ENCODE measurements at places on chromosomes 12 and 14. TPM values are rescaled to one million over a fixed set of nuclear protein-coding genes. Genes with fewer than 3 reads are reported as not detected.

HNF1A gene
- total RNA-seq = not detected

DHRS4L2 gene
- 2.0 TPM for total RNA-seq

AMHR2 gene
- not detected for total RNA-seq

STRAP gene
- 422 TPM for total RNA-seq

MRPL52 gene
- 92.8 TPM for total RNA-seq

CPNE6 gene
- not detected for total RNA-seq

ZFHX2 gene
- not detected for total RNA-seq

KNTC1 gene
- 32.1 TPM for total RNA-seq

TAS2R43 gene
- total RNA-seq = not detected

ESPL1 gene
- 23.9 TPM for total RNA-seq

RNF31 gene
- 39.6 TPM for total RNA-seq

LRCOL1 gene
- not detected for total RNA-seq

ANO4 gene
- total RNA-seq = not detected

FAIM2 gene
- total RNA-seq = not detected

ENDOU gene
- total RNA-seq = not detected

AQP2 gene
- not detected for total RNA-seq

LRTM2 gene
- total RNA-seq = not detected
